ENCODE measurements at places on chromosomes 4 and X.

DNA sequence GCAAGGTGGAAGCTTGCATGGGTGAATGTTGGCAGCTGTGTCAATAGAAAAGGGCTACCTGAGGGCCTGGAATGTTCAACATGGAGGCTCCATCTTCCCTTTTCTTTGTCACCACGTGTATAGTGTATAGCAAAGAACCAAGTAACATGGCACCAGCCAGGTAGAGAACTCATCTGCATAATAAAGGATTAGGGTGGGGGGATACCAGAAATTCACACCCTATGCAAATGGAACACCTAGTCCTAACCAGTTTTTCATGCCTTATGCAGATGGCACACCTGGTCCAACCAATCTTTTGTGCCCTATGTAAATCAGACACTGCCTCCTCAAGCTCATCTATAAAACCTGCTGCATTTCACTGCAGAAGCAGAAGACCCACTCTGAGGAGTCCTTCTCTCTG, 169.6 kb upstream of the GLRA2 start:
- no peak for DNase-seq

DNA sequence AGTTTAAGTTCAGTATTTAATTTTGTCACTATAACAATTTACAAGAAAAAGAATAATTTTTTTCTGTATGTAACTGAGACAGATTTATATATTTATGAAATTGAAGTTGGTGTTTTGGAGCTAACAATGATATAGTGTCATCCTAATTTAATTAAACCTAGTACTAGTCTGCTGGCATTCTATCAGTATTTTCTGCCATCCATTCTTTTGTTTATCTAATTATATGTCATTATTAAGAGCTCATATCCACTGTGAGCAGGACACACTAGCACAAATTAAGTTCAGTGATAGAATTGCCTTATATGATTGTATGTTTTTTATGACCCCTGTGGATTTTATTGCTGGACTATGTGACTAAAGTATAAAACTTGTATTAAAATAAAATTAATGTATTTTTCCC, 996.5 kb downstream of the CCSER1 start:
- DNase-seq, result no peak

GRCh38 chrX:101171883-101172400, 47.6 kb upstream of the DRP2 start:
- DNase-seq, result no peak

- DNase-seq, result no peak
Observed at GRCh38 chrX:2666491-2666890, 24.6 kb upstream of the CD99 start.
